Cortex of kidney (tissue), 1 donor: ENCODE measurements at places on chromosomes 11 and 22.

DNA sequence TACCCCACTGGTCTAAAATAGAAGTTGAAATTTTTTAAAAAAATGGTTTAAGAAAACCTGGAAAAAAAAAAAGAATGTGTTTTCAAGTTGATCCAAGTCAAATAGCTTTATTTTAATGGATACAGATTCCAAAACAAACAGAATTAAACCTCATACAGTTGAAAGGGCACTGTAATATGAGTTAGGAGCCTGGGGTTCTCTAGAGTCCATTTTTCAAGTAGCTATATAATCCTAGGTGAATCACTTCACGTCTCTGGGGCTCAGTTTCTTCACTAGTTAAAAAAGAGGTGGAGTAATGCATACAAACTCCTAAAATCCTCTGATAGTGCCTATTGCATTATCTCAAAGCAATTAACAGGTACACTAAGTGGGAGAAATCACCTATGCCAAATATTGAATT is 132.9 kb downstream of the BBOX1 start:
- no peak for DNase-seq

DNA sequence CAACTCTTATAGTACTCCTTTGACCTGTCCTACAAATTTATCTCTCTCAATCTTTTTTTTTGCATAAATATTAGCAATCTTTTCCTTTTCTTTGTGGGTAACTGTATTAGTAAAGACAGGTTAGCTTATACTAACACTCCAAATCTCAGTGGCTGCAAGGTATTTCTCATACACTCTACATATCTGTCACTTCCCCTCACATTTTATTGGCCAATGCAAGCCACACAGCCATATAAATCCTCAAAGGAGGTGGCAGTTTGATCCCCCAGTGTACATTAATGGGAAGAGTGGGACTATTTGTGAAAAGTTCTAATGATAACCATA is 42.6 kb upstream of the EED start:
- DNase-seq, result no peak

GRCh38 chr11:82980947-82981346 is 79.4 kb downstream of the DDIAS start:
- DNase-seq, result no peak

DNA sequence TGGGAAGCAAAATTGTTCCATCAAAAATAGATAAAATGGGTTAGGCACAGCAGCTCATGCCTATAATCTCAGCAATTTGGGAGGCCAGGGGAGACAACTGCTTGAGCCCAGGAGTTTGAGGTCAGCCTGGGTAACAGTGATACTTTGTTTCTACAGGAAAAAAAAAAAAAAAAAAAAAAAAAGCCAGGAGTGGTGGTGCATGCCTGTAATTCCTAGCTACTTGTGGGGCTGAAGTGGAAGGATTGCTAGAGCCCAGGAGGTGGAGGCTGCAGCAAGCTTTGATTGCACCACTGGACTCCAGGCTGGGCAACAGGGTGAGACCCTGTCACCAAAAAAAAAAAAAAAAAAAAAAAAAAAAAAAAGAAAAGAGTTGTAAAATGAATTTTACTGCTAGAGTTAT is 49.6 kb downstream of the KIF18A start:
- no peak for DNase-seq

- DNase-seq, result no peak
Observed at GRCh38 chr11:87473174-87473573, 435.4 kb downstream of the TMEM135 start.

DNA sequence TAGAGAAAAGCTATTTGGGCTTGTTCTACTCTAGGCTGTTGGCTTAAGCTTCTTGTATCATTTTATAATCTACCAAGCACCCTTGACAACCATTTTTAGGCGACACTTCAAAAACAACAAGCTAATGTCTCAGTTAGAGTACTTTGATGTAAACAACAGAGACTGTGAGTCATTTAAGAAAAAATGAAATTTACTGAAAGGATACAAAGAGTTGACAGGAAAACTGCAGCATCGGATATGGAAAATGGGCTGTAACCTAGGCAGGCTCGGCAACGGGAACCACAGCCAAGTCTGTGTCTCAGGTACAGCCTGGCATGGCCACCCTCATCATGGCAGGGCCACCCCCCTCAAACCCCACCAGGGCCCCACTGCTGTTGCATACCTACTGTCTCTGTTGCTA is 4.4 kb upstream of the RNF169 start:
- DNase-seq, result no peak

GRCh38 chr11:63910675-63911074 is 6.3 kb downstream of the RCOR2 start:
- DNase-seq, result no peak

- no peak for DNase-seq
Observed at GRCh38 chr11:123517559-123518364, 87.7 kb downstream of the GRAMD1B start.

DNA sequence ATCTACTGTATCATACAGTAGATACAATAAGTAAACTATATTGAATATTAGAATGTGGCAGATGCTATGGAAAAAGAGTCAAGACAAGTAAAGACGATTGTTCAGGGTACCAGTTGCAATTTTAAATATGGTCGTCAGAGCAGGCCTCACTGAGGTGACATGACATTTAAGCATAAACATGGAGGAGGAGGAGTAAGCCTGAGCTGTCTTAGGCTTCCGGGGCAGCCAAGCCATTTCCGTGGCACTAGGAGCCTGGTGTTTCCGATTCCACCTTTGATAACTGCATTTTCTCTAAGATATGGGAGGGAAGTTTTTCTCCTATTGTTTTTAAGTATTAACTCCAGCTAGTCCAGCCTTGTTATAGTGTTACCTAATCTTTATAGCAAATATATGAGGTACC is 14.5 kb downstream of the PIK3IP1 start:
- DNase-seq, result no peak

GRCh38 chr11:66362481-66363147 is 8.9 kb downstream of the SLC29A2 start:
- no peak for DNase-seq
